ENCODE measurements at places on chromosomes 12 and 14.

DNA sequence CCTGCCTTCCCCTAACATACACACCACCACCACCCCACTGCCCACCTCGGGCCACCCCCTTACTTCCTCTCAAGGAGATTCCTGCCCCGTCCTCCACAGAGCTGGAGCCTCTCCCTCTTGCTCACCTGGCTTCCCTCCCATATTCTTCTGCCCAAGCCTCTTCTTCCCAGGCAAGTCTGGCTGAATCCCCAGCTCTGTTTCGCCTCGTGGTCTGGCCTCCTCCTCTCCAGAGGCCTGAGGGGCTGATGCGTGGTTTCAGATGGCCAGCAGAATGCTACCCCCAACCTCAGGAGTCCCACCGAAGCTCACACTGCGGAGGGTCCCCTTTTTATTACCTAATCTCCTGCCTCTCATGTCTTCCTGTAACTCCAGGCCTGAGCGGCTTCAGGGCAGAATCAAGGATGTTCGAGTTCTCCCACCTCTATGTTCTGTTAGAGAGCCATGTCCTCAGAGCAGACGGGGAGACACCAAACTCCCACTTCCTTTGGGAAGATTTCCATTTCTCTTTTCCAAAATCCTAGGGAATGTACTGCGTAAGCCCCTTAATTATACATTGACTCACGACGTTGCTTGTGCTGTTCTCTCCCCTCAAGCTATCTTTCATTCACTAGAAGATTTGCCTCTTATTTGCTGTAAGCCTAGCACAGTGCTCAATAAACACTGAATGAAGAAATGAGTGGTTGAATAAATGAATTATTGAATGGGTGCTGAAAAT is 33.9 kb upstream of the LTBP2 start:
- DNase-seq, result no peak

DNA sequence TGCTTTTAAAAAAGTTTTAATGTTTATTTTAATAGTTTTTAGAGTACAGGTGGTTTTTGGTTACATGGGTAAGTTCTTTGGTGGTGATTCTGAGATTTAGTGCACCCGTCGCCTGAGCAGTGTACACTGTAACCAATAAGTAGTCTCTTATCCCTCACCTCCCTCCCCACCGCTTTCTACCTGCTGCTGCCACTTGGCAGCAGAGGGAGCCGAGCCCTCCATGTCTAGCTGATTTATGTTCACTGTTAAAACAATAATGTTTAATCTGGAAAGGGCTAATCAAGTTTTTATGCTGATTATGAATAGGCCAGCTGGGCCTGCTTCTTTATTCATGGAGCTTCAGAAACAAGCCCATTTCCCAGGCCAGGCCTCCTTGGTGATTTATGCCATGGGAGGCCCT is 73.1 kb downstream of the ADCK1 start:
- DNase-seq, result no peak

- DNase-seq, result no peak
Observed at GRCh38 chr14:72510566-72510965, 383.3 kb downstream of the DPF3 start.

DNA sequence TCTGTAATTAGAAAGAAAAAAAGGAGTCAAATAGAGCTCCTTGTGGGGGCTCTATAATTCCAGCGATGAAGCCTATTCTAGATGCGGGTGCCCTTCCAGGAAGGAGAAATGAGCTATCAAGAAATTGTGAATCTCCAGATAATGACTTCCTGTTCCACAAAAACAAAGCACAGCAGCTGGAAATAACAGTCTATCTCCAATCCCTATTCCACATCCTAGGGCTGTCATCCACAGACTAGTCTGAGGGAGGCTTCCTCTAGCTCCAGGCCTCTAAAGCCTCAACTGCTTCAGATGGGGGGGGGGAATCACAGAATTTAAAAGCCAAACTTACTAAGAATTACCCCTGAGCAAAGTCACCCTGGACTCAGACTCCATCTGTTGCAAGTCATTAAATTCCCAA is 77.4 kb upstream of the GTF2A1 start:
- DNase-seq, result no peak

DNA sequence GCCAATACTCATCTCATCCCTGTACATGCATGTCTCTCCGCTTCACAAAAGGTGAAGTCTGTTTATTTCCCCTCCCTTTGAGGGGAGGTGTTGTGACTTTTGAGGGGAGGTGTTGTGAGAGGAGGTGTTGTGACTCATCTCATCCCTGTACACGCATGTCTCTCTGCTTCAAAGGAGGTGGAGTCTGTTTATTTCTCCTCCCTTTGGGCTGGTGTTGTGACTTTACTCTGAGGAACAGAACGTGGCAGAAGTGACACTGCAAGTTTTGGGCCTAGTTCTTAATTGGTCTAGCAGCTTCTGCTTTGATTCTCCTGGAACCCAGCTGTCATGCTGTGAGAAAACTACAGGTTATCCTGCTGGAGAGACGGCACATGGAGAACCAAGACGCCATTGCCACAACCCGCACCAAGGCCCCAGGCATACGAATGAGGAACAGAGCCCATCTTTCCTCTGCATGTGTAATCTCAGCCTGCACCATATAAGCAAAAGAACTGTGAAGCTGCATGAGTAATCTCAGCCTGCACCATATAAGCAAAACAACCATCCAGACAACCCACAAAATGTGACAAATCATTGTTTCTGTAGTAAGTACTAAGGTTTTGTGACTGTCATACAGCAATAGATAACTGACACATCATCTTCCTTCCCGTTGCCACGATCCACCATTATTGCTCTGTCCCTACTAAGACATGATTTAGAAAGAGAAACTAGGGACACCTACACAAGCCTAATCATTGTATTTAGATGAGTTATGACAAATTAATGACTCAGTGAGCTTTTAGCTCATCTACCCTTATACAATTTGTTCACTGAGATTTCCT is 30.0 kb downstream of the GALNT4 start:
- no peak for DNase-seq

- no peak for DNase-seq
Observed at GRCh38 chr12:39372929-39373328, 70.0 kb downstream of the KIF21A start.

DNA sequence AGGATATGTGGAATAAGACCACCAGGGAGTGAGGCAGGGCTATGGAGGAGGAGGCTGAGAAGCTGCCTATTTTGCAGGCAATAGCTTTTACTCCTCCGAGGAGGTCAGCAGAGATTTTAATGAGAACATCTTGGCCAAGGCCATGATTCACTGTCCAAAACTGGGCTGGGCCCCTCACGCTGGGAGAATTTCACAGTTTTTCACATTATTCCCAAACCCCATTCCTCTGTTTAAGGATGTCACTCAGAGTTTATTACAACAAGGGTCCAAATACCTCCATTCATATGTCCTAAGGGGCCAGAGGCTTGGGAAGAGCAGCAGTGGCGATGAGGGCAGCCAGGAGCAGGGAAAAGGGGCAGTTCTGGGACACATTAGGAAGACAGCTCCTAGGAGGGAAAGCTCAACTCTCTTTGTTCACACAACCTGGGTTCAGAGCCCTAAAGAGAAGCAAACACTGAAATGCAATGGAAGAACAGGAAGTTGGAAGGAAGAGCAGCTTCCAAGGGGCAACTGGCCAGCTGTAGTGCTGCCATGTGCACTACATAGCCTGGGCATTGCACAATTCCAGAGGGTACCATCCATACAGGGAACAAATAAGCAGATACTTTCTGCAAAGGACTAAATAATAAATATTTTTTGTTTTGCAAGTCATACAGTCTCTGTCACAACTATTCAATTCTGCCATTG is 283.2 kb downstream of the NUAK1 start:
- DNase-seq, result no peak

- no peak for DNase-seq
Observed at GRCh38 chr14:23437133-23438100, 2.0 kb upstream of the MYH7 start.

DNA sequence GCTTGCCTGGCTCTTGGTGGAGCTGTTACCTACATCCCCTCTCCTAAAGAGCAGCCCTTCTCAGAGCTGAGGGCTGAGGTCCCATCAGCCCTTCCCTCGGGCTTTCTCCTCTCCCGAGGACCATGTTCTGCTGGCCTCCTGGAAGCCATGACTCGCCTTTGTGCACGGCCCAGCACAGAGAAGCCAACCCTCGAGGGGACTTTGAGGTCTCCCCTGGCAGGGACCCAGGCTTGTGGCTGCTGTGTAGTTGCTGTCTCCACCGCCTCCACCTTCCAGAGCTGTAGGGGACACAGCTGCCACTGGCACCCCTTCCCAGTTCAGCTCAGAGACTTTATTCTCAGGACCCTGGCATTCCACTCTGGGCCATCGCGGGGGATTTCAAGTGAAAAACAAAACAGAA is 22.9 kb upstream of the CCND2 start:
- no peak for DNase-seq

- DNase-seq, result no peak
Observed at GRCh38 chr14:24388474-24389179, 10.2 kb upstream of the NYNRIN start.

DNA sequence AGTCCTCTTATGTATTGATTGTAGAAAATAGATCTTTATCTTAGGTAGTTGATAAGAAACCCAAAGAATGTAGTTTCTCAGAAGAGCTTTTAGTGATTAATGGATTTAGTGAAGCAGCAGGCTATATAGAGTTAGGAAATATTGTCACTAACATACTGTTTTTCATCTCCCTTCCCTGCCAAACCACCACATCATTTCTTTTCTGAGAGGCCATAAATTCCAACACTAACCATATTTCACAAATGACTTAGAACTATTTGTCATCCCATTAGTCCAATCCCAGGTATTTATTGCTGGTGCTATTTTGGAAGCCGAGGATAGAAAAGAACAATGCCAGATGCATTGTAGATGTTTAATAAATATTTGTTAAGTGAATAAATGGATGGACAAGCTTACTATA is 185.7 kb downstream of the KICS2 start:
- no peak for DNase-seq

DNA sequence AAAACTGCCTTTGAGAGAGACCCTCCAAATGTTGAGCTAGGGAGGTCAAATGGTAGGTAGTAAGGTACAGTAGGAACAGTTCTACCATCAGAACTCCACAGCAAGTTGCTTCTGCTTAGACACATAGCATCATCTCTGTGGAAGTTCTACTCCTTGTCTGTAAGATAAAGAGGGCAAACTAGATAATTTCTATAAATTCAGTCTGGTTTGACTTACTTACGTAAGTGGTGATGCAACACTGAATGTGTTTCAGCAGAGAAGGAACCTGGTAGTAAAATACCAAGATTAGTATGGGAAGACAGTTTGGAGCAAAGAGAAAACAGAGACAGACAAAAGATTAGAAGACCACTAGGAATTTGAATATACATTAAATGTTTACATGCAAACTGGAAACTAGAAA is 42.0 kb downstream of the KITLG start:
- no peak for DNase-seq

GRCh38 chr12:124466216-124467128 is 100.9 kb downstream of the NCOR2 start:
- DNase-seq, result peak; percentile 89

DNA sequence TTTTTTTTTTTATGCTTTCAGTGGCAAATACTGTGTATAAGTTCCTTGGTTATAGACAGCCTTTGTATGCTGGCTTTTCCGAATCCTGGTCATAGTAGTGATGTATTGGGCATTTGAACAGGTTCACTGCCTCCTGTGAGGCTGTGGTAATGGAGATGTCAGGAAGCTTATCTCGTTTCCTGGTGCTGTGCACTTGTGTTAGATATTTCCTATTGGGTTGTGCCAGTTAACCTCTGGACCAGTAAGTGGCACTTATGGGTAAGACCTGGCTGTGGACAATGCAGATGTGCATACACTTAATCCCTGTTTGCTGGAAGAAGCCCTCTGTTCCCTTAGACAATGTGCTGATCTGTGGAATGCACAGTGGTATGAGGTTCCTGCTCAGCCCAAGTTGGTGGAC is 135.4 kb upstream of the KITLG start:
- no peak for DNase-seq

DNA sequence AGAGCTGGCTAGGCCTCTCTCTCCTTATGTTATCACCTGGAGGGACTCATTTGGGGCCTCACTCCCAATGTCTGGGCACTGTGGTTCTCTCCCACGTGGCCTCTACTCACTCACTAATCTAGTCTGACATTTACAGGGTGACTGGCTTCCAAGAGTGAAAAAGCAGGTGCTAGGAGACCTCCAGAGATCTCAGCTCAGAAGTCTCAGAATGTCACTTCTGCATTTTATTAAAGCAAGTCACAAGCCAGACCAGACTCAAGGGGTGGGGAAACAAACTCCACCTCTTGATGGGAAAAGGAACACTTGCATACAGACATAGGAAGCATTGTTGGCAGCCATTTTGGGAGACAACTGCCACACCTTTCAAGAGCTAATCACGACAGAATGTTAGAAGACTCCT is 175.9 kb downstream of the MON2 start:
- DNase-seq, result no peak

GRCh38 chr12:92404921-92405320 is 259.3 kb upstream of the BTG1 start:
- DNase-seq, result no peak

- no peak for DNase-seq
Observed at GRCh38 chr12:112190231-112191025, 65.1 kb downstream of the TRAFD1 start.

- DNase-seq, result no peak
Observed at GRCh38 chr12:6072302-6072752, 52.1 kb downstream of the VWF start.

DNA sequence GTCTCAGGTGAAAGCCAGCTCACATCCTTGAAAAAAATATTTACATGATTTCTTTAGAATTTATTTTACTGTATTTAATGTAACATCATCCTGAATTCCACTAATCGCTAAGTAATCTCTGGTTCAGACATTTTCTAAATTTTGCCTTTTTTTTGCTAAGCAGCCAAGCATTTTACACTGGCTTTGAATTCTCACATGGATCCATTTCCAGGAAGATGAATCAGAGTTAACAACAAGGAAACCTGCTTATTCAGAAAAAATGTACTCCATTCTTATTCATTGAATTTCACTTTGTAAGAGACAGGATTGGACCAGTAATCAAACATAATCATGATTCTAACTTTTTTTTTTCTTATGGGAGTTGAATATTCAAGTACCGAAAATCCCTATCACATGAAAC is 1785.1 kb upstream of the FLRT2 start:
- DNase-seq, result no peak

DNA sequence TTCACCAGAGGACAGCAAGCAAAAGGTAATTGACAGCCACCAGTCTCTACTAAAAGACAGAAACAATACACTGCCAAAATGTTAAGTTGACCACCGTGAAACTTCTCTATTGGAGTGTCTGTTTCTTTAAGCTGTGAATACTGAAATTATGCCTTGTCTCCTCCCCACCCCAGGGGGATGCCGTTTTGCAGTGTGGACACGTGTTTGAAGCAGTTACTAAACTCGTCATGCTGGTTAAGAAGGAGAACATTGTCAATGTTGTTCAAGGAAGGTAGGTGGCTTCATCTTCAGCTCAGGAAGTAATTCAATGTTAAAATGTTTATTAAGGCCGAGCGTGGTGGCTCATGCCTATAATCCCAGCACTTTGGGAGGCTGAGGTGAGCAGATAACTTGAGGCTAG is 32.8 kb downstream of the KCTD10 start:
- DNase-seq, result no peak
